Activated CD4-positive, alpha-beta T cell treated with anti-CD3 and anti-CD28 coated beads, Interleukin-2, Interleukin-6, amounts not matched to agents 100 ng/mL and 50 ng/mL, durations not matched to agents 16 hours and 8 hours (primary cell): ENCODE measurements at places on chromosomes 11 and 22.
A peak's percentile ranks its signal among the peaks of the same experiment; 100 is the strongest.

- no peak for DNase-seq
Measured at GRCh38 chr11:19975414-19975990, 184.8 kb downstream of the DBX1 start.

- no peak for DNase-seq
Measured at GRCh38 chr11:79321263-79321662, 119.6 kb downstream of the TENM4 start.

DNA sequence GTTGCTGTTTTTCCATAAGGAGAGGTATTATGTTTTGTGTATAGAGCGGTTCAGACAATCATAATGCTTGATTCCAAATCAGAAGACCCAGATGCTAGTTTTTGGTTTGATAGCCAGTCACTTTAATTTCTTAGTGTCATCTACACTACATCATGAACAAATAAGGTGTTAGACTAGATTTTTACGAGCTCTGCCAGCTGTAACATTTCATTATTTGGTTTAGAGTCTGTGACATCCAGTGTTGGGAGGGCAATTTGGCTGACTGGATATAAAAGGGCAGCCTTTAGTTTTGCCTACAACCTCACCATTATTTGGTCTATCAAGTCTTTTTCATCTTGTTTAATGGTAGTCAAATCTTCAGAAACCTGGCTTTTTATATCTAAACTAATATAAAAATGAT lies 30.2 kb upstream of the FBXO3 start:
- DNase-seq: no peak

- peak; percentile 69 for DNase-seq
Measured at GRCh38 chr11:120168960-120169681, 31.2 kb upstream of the TRIM29 start.

DNA sequence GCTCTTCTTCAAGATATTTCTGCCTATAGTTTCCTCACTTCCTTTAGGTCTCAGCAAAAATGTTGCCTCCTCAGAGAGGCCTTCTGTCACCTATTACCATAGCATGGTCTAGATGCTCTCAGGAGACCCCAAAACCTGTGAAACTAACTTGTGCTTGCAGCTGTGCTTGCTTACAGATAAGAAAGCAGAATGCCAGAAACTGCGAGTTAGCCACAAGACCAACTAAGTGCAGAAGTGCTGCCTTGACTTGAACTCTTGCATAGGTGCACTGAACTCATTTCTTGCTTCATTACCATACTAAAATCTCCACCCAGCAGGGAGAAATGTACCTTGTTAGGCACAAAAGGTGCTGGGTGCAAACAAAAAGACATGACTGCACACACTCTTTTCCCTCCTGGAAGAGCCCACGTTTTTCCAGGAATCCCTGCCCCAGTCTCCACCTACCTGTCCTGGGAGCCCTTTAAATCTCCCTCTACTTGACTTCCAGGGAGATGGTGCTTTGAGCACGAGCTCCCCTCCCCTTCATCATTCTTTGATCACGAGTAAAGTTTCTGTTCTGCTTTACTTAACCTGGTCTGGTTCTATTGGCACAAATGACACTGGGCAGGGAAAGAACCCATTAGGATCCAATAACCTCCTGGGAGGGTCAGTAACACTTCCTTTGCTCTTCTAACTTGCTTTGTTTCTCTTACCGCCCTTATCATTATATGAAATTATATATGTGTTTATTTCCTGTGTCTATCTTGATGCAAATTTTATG lies 137.7 kb upstream of the DDI1 start:
- no peak for DNase-seq
